Stimulated activated CD4-positive, alpha-beta T cell treated with anti-CD3 and anti-CD28 coated beads, Interleukin-12 subunit alpha, Interleukin-12 subunit beta, amount 100 ng/mL, for 24 hours (primary cell): ENCODE measurements at places on chromosomes 3 and 15.

GRCh38 chr3:139332092-139332491 lies 11.7 kb upstream of the MRPS22 start:
- DNase-seq, result no peak

GRCh38 chr15:42502477-42502876 lies 7.0 kb downstream of the SNAP23 start:
- DNase-seq, result no peak

DNA sequence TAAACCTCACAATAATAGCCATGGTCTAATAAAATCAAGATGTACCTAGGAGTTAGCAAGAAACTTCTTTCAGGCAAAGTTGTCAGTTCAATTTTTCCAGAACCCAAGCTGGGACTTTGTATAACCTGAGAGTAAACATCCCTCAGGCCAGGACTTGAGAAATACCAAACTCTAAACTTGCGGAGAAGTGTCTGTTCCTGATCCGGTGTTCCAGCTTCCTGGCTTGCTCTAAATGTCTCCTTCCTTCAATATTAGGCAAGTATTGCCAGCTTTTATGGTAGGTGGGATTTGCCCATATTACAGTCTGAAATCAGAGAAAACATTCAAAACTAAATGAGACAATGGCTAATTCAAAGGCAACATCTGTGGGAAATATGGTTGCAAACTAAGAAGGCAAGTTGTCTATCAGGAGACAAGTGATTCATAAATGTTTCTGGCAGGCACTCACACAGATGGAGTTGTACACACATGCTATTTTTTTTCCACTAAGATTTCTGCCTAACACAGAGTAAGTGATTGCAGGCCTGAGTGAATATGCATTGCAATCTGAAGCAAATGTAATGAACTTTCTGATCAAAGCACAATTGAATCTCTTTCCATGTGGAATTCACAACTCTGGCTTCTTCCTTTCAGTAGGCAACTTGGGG lies 88.3 kb upstream of the COL8A1 start:
- DNase-seq, result no peak

DNA sequence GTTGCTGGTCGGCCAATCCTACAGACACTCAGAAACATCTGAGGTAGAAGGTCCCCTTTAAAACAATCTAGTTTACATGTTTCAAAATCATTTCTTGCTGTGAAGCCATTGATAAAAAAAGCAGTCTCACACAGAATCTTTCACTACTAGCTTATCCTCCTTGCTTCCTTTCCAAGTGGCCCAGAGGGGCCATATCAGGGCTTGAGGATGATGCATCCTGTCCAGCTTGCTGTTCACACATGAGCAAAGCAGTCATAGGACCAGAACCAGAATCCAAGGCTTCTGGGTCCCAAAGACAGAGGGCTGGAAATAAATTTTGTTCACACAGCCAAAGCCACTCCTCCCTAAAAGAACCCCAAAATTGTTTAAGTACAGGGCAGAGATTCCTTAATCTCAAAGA lies 9.2 kb upstream of the LYZL4 start:
- DNase-seq, result no peak

DNA sequence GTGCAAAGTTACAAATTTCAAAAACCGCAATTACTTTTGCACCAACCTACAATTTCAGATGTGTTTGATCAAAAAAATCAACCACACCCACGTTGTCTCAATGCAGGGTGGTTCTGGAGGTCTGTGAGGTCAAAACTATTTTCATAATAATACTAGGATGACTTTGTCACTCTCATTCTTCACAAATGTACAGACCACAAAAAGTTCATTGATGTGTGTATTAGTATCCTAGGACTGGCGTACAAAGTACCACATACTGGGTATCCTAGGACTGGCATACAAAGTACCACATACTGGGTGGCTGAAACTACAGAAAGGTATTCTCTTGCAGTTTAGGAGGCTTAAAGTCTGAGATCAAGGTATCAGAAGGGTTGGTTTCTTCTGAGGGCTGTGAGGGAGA lies 13.0 kb downstream of the SUCLG2 start:
- no peak for DNase-seq

GRCh38 chr15:38367476-38367875 lies 86.5 kb upstream of the FAM98B start:
- DNase-seq, result no peak

DNA sequence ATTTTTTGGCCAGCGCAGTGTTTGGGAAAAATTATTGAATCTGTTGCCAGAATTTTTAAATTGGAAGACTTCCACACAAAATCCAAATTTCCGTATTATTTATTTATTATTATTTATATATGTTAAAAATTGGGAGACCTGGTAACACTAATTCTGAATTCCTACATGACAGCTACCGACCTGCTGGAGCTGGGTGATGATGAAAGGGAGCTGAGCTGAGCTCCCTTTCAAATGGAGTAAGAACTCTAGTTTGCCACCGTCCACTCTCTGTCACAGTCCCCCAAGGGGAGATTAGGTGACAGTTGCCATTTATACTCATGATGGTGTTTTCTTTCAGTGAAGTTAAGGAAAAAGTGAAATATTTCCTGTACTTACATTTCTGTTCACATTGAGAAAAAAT lies 1.4 kb downstream of the CRTC3 start:
- DNase-seq, result no peak
